ENCODE measurements at places on chromosomes 13 and 19.

GRCh38 chr13:50529154-50529882 lies 314.2 kb downstream of the DLEU7 start:
- DNase-seq, result no peak

DNA sequence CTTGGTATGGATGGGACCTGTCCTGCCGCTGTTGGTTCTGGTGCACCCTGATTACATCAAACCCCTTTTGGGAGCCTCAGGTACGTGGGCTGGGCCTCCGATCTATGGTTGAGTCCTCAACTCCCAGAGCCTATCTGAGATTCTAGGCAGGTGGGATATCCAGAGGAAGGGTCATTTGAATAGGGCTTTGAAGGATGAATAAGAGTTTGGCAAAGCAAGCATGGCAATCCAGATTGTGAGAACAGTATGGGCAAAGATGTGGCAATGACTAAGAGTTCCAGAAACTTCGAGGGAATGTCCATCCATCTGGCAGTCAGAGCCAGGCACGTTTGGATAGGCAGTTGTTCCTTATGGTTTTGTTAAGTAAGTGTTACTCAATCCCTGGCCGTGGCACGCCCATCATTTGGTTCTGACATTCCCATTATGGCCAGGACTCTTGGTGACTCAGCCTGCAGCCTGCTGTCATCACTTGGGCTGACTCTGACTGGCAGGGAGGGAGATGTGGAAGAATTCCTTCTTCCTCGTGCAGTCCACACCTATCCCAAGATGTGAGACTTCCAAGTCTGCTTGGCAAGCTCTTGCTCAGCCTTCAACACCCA lies 21.5 kb downstream of the CYP4F22 start:
- peak; percentile 6 for DNase-seq

DNA sequence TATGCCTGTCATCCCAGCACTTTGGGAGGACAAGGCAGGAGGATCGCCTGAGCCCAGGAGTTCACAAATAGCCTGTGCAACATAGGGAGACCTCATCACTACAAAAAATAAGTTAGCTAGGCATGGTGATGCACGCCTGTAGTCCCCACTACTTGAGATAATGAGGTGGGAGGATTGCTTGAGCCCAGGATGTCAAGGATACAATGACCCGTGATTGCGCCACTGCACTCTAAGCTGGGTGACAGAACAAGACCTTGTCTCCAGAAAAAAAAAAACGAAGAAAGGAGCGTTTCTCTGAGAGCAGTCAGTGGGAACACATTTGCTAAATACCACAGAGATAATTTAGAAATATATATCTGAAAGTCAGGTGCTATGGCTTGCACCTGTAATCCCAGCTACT lies 11.9 kb downstream of the CDADC1 start:
- DNase-seq, result no peak

DNA sequence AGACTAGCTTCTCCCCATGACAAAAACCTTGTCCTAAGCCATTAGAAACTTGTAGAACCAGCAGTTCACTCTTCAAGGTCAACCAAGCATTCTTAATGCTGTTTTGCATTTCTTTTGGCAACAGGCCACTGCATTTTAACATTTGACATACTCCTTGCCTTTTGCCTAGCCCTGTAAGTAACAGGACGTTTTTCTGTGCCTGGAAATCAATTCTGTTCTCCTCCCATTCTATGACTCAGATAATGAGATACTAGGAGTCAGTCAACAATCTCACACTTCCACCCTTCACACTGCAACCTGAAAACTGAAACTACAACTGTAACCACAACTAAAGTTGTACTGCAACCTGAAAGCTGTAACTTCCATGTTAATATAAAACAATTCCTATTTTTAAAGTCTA lies 268.7 kb downstream of the MZT1 start:
- no peak for DNase-seq

GRCh38 chr19:46428239-46429135 lies at the start of gene PNMA8C:
PNMA8C (minus strand) TSS chr19:46428936; CDS start chr19:46428359, 577 bp downstream.
- DNase-seq, result peak; percentile 25

- no peak for DNase-seq
Measured at GRCh38 chr19:1296078-1296477, 10.4 kb downstream of the EFNA2 start.

- no peak for DNase-seq
Measured at GRCh38 chr13:71303144-71303543, 563.9 kb downstream of the DACH1 start.

All from HFFc6 (cell line).